Panc1 (cell line): ENCODE measurements at places on chromosomes 1 and 21.

GRCh38 chr1:27804791-27805190 is 25.8 kb upstream of the PPP1R8 start:
- no peak for DNase-seq

DNA sequence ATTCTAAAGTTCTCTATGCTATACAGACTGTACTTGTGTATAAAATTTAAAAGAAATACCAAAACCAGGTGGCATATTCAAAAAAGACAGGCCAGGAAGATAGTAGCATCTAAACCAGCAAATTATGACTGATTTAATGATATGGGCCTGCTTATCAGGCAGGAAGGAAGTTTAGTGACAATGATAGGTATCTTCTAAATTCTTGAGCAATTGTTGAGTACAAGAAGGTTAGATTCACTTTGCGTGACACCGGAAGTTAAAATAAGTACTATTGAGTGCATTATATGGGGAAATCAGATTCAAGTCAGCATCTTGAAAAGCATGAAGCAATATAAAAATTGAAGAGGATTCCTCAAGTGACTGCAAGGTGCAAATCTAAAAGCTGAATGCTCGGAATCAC is 186.8 kb upstream of the RGS18 start:
- DNase-seq = no peak

GRCh38 chr1:233395863-233396646 is 68.5 kb downstream of the MAP3K21 start:
- DNase-seq = no peak

GRCh38 chr21:43373362-43374227 is 53.3 kb downstream of the SIK1 start:
- no peak for DNase-seq

DNA sequence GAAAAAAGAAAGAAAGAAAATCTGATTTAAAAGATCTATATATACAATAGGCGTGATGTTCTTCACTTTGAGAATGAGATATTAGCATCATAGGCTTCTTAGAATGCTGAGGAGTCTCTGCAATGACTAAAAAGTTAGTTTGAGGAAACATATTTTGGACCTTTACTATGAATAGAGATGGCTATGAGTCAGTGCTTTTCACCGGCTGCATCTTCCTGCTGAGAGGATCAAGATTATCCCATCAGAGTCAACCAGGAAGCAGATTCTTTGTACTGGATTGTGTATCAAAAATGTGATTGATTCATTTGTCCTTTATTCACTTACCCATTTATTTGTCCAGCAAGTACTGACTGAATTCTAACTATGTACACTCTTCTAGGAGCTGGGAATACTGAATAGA is 144.2 kb downstream of the KCNK2 start:
- DNase-seq = no peak

DNA sequence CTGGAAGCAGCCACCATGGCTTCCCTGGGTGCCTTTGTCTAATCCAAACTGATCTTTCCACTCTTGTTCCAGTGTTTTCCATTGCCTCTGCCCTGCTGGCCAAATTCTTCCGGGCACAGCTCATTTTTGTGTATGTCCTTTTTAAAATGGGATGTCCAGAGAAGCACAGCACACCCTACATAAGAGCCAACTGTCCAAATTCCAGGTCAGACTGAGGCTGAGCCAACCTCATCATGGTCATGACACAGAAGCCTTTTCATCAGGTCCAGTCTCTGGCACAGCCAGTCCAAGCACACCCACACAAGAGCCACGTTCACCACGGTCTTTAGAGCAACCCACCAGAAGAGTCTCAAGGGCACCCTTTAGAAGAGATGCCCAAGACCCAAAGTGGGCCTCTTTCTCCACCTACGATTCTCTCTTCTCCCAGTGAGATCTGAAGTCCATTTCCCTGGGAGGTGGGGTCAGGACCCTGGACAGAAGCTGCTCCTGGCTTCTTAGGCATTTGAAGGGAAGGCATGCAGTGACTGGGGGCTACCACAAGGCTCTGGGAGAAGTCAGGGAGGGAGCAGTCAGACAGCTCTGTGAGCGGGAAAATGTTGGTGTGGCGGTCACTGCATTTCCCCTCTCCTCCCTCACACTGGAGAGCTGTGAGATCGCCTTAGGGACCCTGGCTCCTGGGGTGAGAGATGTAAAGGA is 53.2 kb downstream of the SYT2 start:
- no peak for DNase-seq

DNA sequence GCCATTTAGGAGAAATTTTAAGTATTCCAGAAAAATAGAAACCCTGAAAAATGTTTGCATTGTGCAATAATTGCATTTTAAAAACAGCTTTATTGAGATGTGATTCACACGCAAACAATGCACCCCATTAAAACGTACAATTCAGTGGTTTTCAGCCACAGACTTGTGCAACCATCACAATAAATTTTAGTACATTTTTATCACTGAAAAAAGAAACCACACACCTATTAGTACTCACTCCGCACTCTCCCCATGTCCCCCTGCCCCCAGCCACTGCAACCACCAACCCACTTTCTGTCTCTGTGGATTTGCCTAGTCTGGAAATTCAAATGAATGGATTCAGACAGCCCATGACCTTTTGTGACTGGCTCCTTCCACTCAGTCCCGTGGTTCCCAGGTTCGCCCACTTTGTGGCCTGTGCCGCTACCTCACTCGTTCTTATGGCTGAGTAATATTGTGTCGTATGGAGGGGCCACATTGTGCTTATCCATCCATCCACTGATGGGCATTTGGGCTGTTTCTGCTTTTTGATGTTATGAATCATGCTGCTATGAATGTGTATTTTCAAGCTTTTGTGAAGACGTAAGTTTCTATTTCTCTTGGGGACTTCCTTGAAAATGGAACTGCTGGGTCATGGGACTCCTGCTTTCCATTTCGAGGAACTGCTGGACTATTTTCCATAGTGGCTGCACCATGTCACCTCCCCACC is 147.7 kb upstream of the ARHGEF16 start:
- DNase-seq = no peak

DNA sequence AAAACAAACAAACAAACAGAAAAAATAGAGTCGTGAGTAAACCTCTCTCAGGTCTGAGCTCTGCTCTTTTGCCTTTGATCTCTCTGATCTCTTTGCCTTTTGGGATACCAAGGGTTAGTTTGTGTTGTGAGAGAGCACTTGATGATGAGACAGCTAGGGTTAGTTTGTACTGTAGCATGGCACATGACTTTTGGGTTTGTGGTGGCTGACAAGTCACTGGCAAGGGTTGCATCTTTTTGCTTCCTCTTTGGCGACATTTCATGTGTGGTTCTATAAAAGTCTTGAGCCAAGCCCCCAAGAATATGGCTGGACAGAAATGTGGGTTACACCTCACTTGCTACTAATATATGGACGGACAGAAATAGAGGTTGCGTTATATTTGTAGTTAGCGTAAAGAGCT is 60.5 kb downstream of the TESK2 start:
- no peak for DNase-seq

DNA sequence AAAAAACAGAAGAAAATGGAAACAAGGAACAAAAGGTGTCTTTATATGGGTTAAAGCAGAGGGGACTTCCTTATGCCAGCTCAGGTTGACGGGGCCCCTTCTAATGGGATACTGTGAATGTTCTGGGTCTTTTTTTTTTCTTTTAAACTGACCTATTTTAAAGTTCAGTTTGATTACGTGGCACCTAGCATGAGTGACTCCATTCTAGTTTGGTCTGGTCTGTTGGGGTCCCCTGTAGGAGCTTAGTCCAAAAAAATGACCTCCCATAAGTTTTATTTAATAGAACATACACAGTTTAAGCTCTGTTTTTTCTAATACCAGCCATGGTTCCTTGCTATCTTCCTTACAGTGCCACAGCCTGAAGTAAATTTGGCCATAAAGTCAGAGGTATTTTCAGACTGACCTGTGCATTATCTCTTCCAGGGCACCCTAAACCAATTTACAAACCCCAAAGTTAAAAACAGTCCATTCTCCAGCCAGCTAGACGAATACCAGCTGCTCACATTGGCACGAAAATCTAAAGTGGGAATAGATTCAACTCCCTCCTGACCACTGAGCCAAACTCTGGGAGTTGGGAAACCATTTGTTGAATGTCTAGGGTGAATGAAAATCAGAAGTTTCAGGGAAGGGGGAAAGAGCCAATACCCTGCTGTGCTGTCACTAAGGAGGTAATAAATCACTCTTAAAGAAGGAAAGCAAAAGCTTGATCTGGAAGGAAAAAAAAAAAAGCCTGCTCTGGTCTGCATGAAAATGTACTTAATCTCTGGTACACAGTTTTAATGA is 42.4 kb downstream of the AKNAD1 start:
- no peak for DNase-seq

DNA sequence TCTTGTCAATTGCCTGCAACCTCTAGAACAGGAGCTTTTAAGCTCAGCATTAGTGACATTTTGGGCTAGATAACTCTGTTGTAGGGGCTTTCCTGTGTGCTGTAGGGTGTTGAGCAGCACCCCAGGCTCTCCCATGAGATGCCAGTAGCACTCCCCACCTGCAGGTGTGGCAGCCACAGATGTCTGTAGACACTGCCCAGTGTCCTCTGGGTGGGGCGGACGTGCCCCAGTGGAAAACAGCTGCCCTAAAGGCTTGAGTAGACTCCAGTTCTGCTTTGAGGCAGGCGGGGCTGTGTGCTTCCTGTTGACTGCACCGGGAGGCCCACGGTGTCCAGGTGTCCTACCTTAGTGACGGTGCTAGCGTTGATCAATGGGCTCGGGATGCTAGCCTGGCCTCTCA is 16.9 kb upstream of the PWP2 start:
- DNase-seq = no peak

DNA sequence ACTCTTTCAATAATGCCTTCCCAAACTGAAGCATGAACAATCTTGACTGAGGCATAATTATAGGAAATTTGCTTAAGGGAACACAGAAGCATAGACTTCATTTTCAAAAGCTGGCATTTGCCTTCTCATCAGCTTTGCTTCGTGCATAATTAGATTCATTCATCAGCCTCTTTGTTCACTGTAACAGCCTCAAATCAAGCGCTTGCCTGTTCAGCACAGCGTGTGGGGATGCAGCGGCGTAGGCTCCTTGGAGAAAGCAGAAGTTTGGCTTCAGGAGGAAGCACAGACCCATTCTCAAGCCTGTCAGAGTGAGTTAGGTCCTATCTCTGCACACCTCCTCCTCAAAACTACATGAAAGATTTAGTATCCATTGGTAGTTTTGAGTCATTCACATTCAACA is 246.4 kb upstream of the MAP1LC3C start:
- DNase-seq = no peak

DNA sequence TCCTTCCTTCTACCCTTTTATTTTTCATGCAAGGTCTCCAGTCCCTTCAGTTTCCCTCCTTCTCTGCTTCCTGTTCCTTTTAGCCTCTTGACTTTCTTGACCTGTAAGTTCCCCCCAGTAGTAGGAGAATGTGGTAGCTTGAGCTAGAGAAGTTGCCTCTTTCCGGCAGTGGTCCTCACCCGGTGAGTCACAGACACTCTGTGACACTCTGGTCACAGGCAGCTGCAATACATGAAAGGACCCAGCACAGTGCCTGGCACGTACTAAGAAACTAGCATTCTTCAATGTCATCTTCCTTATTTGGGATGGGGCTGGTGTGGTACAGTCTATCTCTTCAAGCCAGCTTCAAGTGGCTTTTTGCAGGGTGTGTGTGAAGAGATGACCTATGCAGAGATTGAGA is 16.0 kb downstream of the PFKFB2 start:
- no peak for DNase-seq

GRCh38 chr1:245510144-245510543 is 355.4 kb downstream of the KIF26B start:
- DNase-seq = no peak

DNA sequence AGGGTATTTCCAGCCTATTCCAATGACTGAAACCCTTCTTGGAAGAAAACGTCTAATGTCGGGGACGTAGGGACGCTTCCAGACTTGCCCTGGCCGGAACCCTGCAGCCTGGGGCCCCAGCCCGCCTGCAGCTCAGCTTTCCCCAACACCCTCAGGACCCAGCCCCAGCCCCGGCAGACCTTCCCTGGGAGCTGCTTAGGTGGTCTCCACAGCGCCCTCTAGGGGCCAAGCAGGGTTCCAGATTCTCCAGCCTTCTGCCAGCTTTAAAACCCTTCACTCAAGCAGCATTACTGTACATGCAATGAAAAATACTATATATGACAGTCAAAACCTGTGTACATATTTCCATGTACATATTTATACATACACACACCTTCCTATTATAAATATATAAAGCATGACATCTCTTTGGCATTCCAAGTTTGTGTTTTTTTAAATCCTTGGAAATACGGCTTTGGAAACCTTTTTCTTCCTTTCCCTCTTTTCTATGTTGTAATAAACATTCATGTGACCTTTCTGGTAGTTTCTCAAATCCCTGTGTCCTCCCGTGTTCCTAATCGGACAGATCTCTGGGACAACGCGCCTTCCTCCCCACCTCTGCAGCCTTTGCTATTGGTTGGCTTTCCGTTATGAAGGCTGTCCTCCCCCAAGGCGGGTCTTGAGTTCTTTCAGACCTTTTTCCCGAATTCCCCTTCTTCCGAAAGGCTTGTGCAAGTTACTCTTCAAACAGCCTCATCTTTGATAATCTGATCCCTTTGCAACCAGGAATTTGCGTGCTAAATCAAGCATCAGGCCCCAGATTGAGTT is 60.3 kb downstream of the STUM start:
- peak; percentile 27 for DNase-seq

DNA sequence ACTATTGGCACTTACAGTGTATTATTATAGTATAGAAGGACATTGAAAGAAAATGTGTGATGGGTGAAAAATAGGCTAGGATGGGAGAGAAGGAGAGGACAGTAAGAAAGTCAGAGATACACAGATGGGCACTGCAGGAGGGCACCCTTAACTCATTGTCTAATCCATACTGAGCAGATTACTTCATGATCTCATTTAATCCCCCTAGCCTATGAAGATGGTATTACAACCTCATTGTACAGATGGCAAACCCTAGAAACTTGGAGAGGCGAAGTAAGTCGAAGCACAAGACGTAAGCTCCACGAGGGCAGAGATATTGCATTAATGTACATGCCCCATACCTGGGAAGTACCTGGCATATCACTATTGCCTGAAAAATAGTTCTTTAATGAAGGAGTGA is 346.9 kb upstream of the DAB1 start:
- DNase-seq = no peak

DNA sequence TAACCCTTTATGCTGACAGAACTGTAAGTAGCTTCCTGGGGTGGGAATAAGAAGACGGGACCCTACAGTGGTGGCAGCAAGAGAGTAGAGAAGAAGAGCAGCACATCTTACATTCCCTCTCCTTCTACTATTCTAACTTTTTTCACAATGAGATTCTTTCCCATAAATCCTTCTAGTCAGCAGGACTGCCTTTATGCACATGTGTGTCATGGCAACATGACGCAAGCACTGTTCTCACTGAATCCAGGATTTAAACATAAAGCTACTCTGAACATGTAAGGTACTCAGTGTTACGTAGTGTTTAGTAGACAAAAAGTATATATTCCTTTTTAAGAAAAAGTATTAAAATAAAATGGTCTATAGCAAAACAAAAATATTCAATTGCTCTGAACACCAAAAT is 309.7 kb upstream of the LYPLAL1 start:
- no peak for DNase-seq
